ENCODE measurements at places on chromosomes 5 and 9. TPM values are rescaled to one million over a fixed set of nuclear protein-coding genes. Genes with fewer than 3 reads are reported as not detected.

DNA sequence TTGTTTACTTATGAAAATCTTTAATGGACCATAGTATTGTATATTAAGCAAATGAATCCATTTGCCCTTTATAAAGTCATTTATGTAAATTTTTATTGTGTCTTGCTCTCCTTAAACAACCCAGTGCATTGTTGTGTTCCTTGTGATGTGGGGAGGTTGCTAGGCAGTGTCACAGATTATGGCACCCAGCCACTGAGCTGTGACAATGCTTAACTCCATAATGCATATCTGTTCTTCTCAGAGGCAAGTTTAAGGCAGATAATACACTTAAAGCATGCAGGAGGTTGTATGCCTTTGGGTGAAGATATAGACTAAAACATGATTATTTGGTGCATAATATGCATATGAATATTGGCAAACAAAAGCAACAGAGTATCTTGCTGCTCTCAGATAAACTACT, 269.6 kb upstream of the RIOK2 start:
- no peaks in the 10 kb centered on the region for H3K36me3 ChIP-seq
- H3K27ac ChIP-seq, result no peak overlapping the region
- no peak overlapping the region for H3K4me3 ChIP-seq

DNA sequence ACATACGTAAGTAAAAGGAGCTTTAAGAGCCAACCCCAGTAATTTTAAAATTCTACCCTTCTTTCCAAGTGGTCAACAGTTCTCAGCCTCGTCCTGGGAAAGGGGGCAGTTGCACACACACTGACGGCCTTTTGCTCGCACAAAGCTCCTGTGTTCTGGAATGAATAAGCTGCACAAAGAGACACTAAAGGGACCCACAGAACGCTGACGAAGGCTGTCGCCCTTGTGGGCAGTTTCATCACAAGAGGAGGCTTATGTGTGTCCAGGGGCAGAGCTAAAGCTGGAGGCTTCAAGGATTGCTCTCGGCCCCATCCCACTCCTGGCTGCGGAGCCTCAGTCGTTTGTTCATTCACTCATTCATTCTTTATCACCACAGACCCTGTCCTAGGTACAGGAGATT, 67.0 kb upstream of the NEK6 start:
- H3K4me3 ChIP-seq, result no peak overlapping the region
- H3K27me3 ChIP-seq, result peaks cover 4% of the 10 kb centered on the region
- H3K36me3 ChIP-seq, result no peaks in the 10 kb centered on the region

GRCh38 chr5:35884191-35884769, 27.6 kb downstream of the IL7R start:
- H3K36me3 ChIP-seq, result no peaks in the 10 kb centered on the region
- H3K4me1 ChIP-seq, result no peaks in the 10 kb centered on the region
- H3K27ac ChIP-seq, result no peak overlapping the region
- DNase-seq, result no peak

- DNase-seq, result no peak
- H3K4me3 ChIP-seq, result no peak overlapping the region
- H3K36me3 ChIP-seq, result no peaks in the 10 kb centered on the region
- no peak overlapping the region for H3K27ac ChIP-seq
- H3K27me3 ChIP-seq, result no peaks in the 10 kb centered on the region
- no peaks in the 10 kb centered on the region for H3K4me1 ChIP-seq
These were observed 62.7 kb downstream of the EPB41L4A start for GRCh38 chr5:112356178-112356956.

- no peak for DNase-seq
- H3K27me3 ChIP-seq, result no peaks in the 10 kb centered on the region
- no peak overlapping the region for H3K27ac ChIP-seq
These were observed 50.4 kb downstream of the PPIC start for GRCh38 chr5:122985954-122986721.

- H3K4me3 ChIP-seq, result no peak overlapping the region
- no peaks in the 10 kb centered on the region for H3K27me3 ChIP-seq
- H3K36me3 ChIP-seq, result no peaks in the 10 kb centered on the region
- no peaks in the 10 kb centered on the region for H3K4me1 ChIP-seq
- DNase-seq, result peak; percentile 76
These were observed 75.0 kb downstream of the PBX3 start for GRCh38 chr9:125822160-125822559.

The CARTPT gene
- not detected for total RNA-seq

DNA sequence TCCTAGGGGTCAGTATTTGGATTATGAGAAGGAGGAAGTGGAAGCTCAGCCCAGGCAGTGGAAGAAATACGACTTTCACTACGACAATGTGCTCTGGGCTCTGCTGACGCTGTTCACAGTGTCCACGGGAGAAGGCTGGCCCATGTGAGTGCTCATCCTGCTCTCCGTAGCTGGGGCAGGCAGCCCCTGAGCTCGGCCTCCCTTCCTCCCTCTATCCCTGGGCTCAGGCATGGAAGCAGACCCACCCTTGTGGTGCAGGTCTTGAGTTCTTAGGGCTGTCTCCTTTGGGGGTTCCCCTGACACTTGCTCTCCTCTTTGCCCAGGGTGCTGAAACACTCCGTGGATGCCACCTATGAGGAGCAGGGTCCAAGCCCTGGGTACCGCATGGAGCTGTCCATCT, 180.1 kb downstream of the CACNA1B start:
- H3K36me3 ChIP-seq, result no peaks in the 10 kb centered on the region
- no peaks in the 10 kb centered on the region for H3K27me3 ChIP-seq
- H3K4me3 ChIP-seq, result no peak overlapping the region

DNA sequence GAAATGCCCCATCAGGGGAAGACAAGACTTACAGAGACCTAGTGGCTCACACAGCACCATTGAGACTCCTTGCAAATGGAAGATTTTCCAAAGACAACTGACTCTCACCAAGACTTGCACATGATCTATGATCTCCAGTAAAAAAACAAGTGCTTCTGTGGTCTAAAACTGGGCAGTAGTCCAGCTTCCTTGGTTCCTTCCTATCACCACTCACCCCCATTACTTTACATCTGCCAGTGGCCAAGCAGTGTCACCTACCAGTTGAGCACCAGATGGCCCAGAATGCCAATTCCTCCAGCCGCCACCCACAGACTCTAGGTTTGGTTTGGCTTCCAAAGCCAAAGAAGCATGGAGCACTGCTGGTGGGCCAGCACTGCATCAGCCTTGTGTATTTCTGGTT, 47.7 kb downstream of the SH3TC2 start:
- no peaks in the 10 kb centered on the region for H3K36me3 ChIP-seq
- H3K27me3 ChIP-seq, result no peaks in the 10 kb centered on the region
- H3K4me1 ChIP-seq, result no peaks in the 10 kb centered on the region
- DNase-seq, result no peak
- no peak overlapping the region for H3K27ac ChIP-seq
- H3K4me3 ChIP-seq, result no peak overlapping the region

DNA sequence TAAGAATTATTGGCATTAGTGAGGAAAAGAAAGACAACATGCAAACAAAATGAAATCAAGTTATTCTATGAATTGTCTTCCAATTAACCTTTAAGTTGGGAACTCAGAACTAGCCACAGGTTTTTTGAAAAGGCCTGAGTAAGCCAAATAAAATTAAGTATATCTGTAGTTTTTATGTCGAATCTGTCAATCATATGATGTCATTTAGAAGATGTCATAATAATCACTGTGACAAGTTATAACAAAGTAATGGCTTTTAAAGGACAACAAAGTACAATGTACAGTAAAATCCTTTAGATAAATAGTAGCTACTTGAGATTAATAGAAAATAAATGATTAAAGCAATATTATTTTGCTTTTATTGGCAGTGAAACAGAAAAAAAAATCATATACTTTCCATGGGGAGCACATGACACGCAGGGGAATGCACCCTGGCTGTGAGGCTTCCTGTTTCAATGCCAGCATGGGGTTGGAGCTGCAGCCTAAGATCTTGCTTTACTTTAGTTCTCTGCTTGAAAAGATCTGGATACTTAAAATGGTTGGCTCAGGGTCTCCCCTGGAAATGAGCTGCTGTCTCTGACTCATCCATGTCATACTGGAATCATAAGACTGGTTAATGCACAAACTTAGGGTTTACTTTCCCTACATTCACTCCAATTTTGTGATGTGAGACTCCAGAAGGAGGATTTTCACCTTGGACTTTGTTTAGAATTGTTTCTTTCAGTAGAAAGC, 284.3 kb downstream of the TAF11L14 start:
- H3K4me1 ChIP-seq, result no peaks in the 10 kb centered on the region
- H3K27me3 ChIP-seq, result no peaks in the 10 kb centered on the region
- no peaks in the 10 kb centered on the region for H3K36me3 ChIP-seq
- H3K4me3 ChIP-seq, result no peak overlapping the region
- no peak overlapping the region for H3K27ac ChIP-seq

The NUDT12 gene
- 14.0 TPM for total RNA-seq

The PAPPA gene
- 1.3 TPM for total RNA-seq

DNA sequence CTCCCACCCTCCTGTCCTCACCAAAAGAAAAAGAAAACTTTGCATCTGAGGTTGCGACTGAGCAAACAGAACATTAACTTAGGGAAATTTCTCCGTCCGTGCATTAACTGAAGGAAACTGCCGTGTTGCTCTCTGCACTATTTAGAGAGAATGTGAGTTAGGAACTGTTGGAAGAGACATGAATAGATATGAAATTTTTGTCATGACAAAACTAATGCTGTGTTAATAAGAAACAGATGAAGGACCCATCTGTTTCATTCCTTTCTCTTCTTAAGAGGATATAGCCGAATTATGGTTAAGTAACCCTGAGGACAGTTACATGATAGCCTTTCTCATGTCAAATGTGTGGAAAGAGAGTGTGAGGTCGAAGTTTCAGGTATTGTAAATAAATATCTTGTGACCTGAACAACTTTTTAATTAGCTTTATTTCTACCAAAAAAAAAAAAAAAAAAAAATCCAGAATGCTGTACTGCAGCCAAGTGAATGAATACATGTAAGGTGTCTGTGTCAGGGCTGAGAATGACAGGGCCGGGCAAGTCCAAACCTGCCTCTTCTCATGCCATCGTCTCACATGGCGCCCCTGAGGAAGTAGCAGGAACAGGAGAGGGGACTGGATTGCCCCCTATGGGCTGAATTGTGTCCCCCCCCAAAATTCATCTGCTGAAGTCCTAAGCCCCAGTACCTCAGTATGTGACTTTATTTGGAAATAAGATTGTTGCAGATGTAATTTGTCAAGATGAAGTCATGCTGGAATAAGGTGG, 35.6 kb upstream of the ANKRD33B start:
- peaks cover 17% of the 10 kb centered on the region for H3K4me1 ChIP-seq
- H3K36me3 ChIP-seq, result no peaks in the 10 kb centered on the region
- peaks cover 5% of the 10 kb centered on the region for H3K27me3 ChIP-seq
- no peak overlapping the region for H3K4me3 ChIP-seq

The LCN1 gene
- total RNA-seq, result not detected

The ADAM19 gene
- total RNA-seq, result 11.0 TPM

- DNase-seq, result peak; percentile 75
- H3K27ac ChIP-seq, result no peak overlapping the region
- no peaks in the 10 kb centered on the region for H3K36me3 ChIP-seq
- no peaks in the 10 kb centered on the region for H3K27me3 ChIP-seq
- no peak overlapping the region for H3K4me3 ChIP-seq
These were observed 46.1 kb upstream of the RIC1 start for GRCh38 chr9:5582835-5583195.

- no peak overlapping the region for H3K27ac ChIP-seq
- H3K36me3 ChIP-seq, result peaks cover 7% of the 10 kb centered on the region
- no peaks in the 10 kb centered on the region for H3K27me3 ChIP-seq
- peaks cover 5% of the 10 kb centered on the region for H3K4me1 ChIP-seq
- DNase-seq, result no peak
- no peak overlapping the region for H3K4me3 ChIP-seq
These were observed 67.2 kb upstream of the CCDC152 start for GRCh38 chr5:42689391-42689790.

DNA sequence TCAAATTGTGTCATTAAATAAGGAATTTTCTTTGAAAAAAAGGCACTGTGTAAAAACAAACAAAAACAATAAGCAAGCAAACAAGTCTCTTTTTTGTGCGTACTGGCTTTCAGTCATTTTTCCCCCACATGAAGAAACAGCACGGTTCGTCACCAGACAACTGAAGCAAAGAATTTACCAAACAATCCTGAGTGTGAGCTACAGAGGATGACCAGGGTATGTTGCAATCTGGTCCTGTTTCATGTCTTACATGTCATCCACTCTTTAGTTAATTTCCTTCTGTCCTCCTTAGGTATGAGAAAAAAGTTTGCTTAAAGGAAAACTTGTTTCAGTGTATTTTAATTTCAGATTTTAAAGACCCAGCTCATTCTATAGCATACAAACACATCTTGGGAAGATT, 1080.7 kb upstream of the NUDT12 start:
- DNase-seq, result no peak
- H3K36me3 ChIP-seq, result no peaks in the 10 kb centered on the region
- no peaks in the 10 kb centered on the region for H3K27me3 ChIP-seq
- H3K4me3 ChIP-seq, result no peak overlapping the region
- no peaks in the 10 kb centered on the region for H3K4me1 ChIP-seq

GRCh38 chr5:112923148-112923917, 1.3 kb upstream of the REEP5 start:
- H3K27me3 ChIP-seq, result no peaks in the 10 kb centered on the region
- DNase-seq, result peak; percentile 29
- peaks cover 10% of the 10 kb centered on the region for H3K4me1 ChIP-seq

DNA sequence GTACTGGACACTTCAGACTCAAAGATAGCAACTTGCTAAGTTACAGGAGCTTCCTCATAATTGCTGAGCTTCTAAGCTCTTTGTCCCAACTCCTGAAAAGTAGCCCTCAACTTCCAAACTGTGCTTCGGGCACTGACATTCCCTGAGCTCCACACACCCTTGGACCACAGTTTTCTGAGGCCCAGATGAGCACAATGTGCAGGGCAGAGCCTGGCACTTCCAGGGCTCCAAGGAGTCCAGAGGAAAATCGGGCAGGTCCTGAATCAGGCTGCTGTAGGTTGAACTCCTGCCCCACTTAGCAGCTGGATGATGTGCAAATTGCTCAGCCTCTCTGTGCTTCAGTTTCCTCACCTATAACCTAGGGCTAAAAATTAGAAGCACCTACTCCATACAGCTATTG, 54.6 kb upstream of the KCNIP1 start:
- H3K4me1 ChIP-seq, result no peaks in the 10 kb centered on the region
- H3K4me3 ChIP-seq, result no peak overlapping the region
- no peak for DNase-seq

- DNase-seq, result no peak
- H3K4me3 ChIP-seq, result no peak overlapping the region
- H3K36me3 ChIP-seq, result no peaks in the 10 kb centered on the region
- peaks cover 3% of the 10 kb centered on the region for H3K4me1 ChIP-seq
These were observed 14.3 kb downstream of the SYK start for GRCh38 chr9:90815944-90816357.

The TLX3 gene
- total RNA-seq, result not detected

The C5orf58 gene
- total RNA-seq, result not detected

All from muscle of leg (tissue), 16 donors.